NCI-H1694 treated with DMSO at 0.1 percent for 48 hours (cell line): ENCODE measurements at places on chromosomes 1 and 21.

DNA sequence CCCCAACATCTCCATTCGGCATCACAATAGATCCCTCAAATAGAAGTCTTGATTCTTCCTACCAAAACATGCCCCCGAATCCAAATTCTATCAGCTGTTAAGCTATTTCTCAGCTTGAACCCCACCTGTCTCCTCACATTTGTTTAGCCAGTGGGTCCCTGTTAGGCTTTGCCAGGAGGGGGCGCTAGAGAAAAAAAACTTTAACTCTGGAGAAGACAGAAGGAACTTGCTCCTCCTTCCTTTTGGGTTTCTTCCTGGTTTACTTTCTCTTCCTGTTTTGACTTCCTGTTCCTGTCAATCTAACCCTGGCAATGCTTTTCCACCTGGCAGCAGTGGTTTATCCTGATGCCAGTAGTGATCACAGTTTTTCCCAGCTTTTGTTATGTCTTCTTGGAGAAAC, 95.6 kb upstream of the KCNK1 start:
- DNase-seq: peak; percentile 22

DNA sequence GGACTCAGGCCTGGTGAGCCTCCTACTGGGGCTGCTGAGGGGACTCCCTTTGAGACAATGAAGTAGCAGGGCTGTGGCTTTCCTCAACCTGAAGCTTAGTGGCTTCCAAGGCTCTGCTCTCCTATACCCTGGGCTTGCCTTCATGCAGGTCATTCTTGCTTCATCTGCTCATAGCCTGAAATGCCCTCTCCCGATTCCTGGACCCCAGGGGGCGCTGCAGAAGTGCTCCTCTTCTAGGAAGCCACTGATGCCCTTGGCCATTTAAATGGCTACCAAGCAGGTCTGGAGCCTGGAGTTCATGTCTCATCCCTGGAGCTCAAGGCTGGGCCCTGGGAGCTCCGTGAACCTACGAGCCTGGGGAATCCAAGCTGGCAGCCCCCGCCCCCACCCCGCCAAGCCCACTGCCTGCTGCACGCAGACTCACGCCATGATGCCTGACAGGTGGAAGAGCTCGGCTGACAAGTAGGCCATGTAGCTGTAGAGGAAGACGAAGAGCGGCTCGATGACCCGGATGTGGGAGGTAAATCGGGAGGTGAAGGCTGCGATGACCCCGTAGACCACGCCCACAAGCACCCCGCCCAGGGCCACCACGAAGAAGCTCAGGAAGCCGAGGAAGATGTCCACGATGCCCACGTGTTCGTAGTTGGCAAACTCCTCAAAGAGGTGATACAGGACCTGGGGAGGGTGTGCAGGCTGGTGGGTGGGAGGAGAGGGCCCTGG, 45.7 kb downstream of the SLC9A1 start:
- DNase-seq: no peak

- DNase-seq: no peak
Measured at GRCh38 chr1:148333875-148334338, 149.2 kb downstream of the PPIAL4G start.

- no peak for DNase-seq
Measured at GRCh38 chr1:70961374-70961975, 86.1 kb downstream of the PTGER3 start.

GRCh38 chr21:37319551-37319950, 47.0 kb upstream of the DYRK1A start:
- DNase-seq: no peak
